ENCODE measurements at places on chromosomes 4 and X. TPM values are rescaled to one million over a fixed set of nuclear protein-coding genes. Genes with fewer than 3 reads are reported as not detected.

The STK32B gene
- polyA plus RNA-seq: not detected

GRCh38 chrX:19774905-19775304, 112.5 kb downstream of the SH3KBP1 start:
- DNase-seq: no peak

DNA sequence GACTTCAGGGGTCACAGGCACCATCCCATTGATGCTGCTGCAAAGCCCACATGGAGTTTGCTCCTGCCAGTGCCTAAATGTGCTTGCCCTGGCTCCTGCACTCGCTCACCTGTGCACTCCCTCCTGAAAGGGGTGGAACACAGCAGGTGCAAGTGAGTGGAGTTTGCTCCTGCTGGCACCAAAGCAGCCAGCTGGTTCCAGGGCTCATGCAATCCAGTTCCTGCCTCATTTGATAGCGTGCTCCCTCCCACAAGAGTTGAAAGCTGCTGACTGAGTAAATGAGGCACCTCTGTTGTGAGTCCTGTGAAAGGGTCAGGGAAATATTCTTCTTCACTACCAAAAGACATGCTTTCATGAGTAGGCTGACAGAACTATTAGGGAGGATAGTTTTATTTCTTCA, 30.5 kb downstream of the CXCL8 start:
- no peak for DNase-seq

DNA sequence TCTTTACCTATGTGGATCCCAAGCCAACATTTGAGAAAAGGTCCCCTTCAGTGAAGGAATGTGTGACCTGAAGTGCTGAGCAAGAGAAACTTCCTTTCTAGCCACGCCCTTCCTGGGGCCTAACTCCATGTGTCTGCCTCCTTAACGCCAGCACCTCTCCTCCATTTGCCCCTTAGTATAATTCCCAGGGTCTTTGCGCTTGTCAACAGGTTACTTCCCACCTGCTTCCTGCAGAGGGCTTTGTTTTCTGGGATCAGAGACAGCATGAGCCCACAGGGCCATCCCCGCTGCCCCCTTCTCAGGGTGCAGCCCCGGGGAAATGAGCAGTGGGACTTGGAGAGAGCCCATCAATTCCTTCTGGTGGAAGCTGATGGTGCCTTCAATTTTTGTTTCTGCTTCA, 45.9 kb upstream of the DRD5 start:
- no peak for DNase-seq

- DNase-seq: no peak
Measured at GRCh38 chr4:173199553-173199952, 30.9 kb downstream of the GALNT7 start.

The TMEM150C gene
- polyA plus RNA-seq: 0.24 TPM

GRCh38 chr4:188021548-188022249, 26.1 kb downstream of the ZFP42 start:
- DNase-seq: no peak

DNA sequence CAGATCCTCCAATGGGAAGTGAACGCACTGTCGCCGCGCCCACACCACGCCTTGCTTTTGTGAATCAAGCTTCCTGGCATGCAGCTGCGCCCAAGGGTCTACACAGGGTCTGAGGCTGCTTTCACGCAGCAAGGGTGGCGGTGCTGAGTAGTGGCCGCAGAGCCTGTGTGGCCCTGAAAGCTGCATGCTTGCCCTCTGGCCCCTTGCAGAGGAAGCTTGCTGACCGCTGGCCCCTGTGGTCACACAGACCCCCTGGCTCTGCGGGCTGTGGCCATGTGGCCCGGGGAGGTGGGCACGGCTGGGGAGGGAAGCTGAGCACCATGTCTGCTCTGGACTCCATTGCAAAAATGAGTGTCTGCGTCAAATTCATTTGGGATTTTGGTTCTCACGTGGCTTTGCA, 8.8 kb downstream of the DOK7 start:
- DNase-seq: no peak
